ENCODE measurements at places on chromosomes 1 and 21.
A peak's percentile ranks its signal among the peaks of the same experiment; 100 is the strongest.

DNA sequence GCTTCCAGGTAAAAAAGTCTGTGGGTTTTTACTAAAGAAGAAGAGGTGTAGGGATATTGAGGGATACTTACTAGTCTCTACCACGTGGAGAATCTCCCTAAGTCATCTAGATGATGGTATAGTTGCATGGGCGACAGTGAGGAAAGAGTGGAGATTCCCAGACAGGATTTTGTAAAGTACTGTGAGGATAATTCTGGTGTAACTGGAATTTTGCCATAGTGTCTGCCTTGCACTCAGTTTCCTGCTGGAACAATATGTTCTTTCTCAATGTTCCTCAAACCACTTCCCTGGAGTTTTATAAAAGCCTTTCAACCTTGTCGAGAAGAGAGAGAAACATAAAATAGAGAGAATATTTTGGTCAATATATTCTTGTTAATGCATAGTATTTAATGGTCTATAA lies 95.1 kb upstream of the WLS start:
- ATAC-seq: peak; percentile 59

DNA sequence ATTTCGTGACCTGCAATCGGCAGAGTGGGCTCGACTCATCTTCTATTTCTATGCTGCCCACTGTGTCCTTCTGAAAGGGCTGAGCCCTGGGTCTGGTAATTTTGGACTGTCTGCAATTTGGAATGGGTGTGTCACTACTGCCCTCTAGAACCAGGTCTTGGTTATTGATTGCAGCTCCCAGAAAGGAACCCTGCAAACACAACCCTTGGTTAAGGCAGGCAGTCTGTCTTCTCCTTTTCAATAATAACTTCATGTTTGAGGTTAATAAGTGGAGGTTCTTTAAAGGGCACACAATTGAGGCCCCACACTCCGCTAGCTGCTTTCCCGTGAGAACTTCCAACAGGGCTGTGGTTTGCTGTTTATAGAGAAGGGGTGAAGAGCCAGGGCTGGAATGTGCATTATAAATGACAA lies 79.9 kb upstream of the LYST start:
- no peak for ATAC-seq

GRCh38 chr1:89733748-89734147 lies 87.1 kb upstream of the LRRC8D start:
- ATAC-seq: no peak

GRCh38 chr1:224696891-224697765 lies 81.0 kb downstream of the CNIH3 start:
- no peak for ATAC-seq

DNA sequence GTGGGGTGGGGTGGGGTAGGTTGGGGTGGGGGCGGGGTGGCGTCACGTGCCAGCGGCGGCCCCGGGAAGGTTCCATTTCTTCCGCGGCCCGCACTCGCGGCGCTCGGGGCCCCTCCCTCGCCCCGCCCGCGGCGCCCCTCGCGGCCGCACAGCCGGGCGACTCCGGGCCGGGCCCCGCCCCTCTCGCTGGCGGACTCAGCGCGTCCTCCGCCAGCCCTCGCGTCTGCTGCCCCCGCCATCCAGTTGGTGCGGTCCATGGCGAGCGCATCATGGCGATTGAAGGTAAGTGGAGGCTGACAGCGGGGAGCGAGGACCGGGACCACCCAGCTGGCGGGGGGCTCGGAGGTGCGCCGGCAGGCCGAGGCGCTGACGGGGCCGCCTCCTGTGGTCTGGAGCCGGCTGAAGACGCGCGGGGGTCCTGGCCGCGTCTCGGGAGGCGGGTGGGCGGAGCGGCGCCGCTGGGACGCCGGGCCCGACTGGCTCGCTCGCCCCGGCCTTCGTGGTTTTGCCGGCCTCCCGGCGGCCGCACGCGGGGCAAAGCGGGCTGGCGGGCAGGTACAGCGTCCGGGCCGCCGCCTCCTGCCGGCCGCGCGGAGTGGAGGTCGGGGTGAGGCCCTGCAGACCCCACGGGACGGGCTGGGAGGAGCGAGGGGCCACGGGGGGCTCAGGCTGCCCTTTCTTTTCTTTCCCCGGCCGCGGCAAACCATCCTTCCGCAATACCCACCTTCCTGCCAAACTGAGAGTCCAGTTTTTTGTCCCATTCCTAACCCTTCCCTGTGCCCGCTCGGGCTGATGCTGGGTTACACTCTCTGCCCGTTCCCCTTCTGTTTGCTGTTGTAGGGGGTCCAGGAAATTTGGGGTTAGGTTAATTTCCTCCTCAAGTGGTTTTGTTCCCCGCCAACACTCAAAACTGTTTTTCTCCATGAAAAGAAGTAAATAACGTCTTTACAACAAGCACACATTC lies at the start of gene SYT14:
Gene SYT14, plus strand, starts transcription at position 222 of the 964 bp plus-strand sequence. Its CDS starts 48 bp downstream, at position 270.
- no peak for ATAC-seq

GRCh38 chr1:168672278-168672677 lies 56.7 kb downstream of the DPT start:
- no peak for ATAC-seq

DNA sequence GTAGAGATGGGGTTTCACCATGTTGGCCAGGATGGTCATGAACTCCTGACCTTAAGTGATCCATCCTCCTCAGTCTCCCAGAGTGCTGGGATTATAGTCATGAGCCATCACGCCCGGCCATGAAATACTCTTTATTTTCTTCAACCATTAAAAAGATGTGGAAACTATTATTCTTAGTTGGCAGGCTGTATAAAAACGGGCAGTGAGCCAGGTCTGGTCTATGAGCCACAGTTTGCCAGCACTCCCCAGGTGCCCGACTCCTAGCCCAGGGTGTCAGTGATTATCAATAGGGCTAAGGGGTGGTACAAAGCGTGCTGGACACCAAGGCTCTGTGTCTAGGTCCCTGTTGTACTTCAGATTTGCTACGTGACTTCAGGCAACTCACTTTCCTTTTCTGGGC lies 3.7 kb upstream of the TMEM61 start:
- ATAC-seq: no peak

DNA sequence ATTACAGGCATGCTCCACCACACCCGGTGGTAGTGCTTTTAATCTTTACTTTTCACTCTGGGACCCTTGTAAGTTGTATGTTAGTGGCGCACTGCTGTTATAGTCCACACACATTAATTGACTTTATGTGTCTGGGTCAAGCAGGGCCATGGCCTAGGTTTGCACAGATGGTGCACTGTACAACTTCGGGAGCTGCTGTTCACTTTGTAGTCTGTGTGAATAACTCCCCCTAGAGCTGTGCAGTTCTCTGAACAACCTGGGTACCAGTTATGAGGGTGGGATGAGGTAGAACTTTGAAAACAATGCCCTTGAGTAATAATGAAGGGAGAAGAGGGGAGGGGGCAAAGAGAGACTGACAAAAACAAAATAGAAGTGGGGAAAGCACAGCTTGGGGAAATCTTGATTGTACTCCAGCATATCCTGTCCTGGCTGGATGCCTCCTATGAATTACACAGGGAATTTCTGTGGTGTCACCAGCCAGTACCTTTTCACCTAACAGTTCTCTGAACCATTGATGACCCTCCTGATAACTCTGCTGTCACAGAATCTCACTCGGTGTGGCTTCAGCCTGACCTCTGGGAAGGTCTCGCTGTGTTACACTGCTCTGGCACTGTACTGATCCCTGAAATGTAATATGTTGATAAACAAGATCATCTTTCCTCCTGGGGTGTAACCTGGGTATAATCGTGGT lies 2.2 kb downstream of the PTGFRN start:
- no peak for ATAC-seq

DNA sequence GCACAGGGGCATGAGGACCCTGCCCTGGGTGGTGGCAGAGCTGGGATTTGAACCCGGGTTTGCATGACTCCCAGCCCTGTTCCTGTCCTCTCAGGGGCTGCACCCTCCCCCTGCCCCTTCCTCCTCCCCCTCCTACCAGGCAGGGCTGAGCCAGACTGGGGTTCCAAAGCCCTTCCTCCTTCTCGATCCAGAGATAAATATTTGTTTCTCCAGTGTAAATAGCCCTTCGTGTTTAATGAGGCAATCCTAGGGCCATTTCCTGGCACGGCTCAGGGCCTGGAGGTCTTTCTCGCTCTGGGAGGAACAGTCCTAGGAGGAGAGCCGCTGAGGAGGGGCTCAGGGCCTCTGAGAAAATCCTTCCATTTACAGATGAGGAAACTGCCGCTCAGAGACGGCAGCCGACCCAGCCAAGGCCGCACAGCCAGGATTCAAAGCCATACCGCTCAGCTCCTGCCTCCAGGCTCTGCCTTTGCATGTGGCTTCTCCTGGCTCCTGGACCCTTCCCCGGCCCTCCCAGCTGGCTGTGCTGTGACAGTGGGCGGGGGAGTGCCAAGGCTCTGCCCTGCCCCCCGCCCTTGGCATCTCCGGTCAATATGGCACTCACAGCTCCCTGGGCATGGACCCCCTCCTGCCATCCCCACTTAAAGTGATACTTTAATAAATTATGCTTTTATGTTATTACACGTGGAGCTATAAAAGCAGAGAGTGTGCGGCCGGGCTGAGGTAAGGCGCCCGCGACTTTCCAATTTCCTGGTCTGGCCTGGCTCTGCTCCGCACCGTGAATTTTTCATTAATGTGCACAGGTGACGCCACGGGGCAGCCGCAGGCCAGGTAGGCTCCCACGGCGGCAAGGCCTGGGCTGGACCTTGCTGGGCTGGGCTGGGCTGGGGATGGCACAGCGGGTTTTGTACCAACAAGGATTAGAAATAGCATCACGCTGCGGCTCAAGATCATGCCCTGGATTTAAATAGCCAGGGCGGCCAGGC lies 114.7 kb upstream of the WNT4 start:
- no peak for ATAC-seq

All from gastroesophageal sphincter (tissue), 4 donors.